ENCODE measurements at places on chromosomes 11 and 22.

DNA sequence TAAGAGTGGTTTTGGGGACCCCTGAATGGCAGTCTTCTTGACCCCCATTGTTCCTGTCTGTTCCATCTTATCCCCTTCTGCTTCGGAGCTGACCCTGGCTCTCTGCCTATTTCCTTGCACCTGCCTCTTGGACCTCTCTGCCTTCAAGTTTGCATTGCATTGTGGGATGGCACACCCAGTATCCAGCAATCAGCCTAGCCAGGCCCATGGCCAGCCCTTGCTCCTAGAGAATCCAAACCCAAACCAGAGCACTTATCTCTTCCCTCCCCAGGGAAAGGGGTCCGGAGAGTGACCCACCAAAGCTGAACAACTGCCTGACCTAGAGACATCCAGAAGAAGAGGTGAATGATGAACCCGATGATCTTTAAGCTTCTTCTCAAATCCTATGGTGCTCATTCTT is 607.3 kb upstream of the CADM1 start:
- no peak for DNase-seq

GRCh38 chr22:43197271-43197941 is 10.5 kb upstream of the TTLL12 start:
- peak; percentile 28 for DNase-seq

- no peak for DNase-seq
These were observed 43.1 kb downstream of the CHST1 start for GRCh38 chr11:45622283-45622682.

GRCh38 chr11:12094872-12095800 is 15.3 kb upstream of the MICAL2 start:
- DNase-seq, result no peak

DNA sequence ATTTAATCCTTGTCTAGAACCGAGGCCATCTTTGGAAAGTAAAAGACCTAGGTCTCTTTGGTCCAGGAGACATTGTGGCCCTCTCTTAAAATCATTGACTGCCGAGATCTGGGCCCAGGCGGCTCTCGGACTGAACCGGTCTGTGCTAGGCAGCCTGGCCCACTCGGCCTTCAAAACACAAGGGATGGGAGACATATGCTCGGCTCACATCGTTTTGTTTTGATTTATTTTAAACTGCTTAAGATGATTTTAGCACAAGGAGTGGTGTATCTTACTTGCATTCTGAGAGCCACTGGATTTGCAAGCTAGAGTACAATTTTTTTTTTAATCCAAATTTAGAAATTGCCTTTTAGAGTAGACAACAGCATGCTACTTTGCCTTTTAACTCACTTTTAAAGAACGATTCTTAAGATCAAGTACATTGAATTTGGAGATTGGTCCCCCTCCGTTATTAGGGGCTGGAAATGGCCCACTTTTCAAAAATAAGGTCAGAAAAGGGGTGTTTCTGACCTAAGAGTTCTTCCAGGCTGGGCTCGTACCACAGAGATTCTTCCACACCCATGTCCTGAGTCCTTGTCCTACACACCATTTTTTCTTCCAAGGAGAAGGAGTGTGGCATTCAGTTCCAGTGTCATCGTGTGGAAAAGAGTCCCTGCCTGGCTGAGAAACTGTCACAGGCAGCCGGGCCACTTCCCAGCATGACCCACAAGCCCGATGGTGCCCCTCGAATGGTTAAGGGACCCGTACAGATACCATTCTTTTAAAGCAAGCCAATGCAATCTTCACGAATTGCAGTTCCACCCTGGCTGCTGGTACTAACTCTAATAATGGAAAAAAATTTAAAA is 80.5 kb upstream of the WNT7B start:
- DNase-seq, result no peak

GRCh38 chr11:60777106-60777505 is 8.0 kb upstream of the MS4A10 start:
- DNase-seq, result no peak

DNA sequence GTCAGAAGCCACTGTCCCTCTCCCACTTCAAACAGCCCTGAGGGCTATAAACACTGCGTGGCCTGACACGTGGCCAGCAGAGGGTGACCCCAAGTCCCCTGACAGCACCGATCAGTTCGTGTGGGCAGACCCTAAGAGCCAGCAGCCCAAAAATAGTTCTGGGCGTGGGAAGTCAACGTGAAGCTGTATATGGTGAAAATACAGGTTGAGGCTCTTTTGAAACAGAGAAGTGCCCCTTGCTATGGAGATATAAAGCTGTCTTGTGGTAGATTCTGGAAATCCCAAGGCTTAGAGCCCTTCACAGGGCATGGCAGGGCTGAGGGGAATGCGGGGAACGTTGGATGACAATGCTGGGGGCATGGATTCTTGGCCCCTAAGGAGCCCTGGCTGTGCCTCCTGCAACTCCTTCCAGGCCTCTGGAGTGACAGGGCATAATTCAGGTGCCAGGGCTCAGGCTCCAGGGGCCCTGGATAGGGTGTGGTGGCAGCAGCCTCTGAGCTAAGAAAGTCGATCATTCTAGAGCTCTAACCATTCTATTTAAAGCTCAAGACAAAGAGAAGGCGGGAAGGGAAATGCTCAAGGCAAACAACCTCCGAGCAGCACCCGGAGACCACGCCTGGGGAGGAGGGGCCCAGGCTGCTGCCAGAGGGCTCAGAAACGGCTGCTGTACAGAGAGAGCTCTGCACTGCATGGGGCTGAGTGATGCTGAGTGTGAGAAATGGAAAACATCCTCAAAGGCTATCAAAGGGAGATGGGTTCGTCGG is 60.4 kb upstream of the CD5 start:
- DNase-seq, result peak; percentile 30

- DNase-seq, result peak; percentile 37
These were observed 5.5 kb upstream of the DNAL4 start for GRCh38 chr22:38799265-38800002.

DNA sequence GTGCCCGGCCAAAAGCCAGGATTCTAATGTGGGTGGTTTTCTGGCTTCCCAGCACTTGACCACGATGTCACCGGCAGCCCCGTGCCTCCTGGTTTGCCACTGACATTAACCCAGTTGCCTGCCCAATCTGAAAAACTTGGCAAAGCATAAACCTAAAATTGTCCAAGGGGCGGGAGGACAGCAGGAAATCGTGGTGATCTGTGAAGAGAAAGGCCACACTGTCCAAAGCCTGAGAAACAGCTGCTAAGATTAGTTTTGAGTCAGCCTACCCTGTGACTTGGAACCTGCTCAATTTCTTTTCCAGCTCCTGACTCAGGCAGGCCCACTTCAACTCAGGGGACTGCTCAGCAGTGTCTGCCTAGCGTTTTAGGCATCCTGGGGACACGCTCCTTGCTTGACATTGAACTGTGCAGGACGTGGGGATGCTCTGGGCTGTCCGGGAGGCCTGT is 8.2 kb upstream of the F2 start:
- DNase-seq, result peak; percentile 88

DNA sequence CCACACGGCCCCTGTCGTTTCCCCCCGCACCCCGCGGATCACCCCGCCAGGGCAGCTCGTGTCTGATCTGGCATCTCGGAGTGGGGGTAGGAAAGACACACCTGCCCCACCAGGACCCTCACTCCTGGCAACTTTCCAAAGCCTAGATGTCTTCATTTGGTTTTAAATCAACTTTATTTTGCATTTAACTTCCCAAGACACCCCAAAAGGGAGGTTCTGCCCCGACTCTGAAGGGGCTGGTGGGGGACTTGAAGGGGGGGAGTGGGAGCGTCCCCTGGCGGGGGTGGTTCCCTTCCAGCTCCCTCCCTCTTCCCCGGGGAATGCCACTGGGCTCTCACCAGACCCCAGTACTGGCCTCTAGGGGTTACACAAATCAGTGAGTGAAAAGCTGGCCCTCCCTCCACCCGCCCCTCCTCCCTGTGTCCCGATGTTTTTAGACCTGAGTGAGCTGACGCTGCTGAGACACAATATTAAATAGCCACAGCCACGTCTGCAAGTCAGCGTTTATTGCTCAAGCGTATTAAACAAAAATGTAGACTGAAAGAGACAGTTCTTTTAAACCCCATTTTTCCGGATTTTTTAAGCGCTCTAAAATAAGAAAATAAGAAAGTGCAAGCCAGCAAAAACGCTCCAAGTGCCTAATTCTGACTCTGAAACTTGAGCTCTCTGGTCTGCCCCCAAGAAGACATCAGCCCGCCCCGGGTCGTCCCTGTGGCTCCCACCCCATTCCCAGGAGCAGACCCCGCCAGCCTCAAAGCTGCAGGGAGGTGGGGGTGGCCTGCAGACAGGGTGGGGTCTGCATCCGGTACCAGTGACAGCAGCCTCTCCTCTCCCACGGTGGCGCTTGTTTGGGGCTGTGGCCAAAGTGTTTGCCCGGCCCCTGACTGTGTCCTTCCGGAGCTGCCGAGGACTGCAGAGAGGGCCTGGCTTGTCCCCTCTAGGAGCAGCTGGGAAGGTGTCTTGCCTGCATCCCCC is 1.1 kb upstream of the TTLL8 start:
- DNase-seq, result peak; percentile 28

DNA sequence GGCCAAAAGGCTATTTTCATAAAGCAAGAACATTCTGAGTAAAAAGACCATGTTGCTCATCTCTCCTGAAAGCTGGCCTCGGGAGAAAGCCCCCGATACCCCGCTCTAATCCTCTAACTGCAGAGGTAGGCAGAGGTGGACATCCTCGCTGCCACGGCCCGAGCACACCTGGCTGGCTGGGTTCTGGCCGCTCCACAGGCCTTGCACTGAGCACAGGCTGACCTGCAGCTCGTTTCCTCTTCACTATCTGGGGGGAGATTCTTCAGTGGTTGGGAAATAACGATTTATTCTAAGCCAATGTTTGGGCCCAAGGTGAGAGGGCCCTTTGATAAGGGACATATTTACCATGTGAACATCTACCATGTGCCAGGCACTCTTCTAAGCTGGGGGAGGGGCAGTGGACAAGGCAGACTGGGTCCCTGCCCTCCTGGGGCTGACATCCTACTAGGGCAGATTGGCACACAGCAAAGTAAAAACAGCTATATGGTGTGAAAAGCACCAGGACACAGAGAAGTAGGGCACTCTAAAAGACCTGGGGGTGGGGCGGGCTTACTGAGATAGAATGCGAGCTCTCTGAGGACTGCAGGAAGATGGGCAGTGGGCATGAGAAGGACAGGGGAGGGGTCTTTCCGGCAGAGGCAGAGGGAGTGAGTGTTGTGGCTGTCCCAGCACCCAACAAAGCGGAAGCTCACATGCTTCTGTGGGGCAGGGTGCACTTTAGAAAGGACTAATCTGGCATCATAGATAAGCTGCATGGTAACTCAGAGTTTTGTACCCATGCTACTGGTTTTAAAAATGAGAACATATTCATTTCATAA is 65.5 kb upstream of the ARFGAP3 start:
- DNase-seq, result no peak

DNA sequence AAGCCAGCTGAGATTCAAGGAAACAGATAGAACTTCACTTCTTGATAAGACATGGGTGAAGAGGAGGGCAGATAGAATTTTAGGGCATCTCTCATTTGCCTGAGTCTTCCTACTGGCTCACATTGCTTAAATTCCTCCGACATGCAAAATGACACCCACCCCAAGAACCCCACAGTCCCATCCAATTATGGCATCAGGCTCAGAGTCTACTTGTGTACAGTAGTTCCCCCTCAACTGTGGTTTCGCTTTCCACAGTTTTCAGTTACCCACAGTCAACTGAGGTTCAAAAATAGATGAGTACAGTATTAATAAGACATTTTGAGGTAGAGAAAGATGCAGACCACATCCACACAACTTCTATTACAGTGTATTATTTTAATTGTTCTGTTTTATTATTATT is 99.8 kb downstream of the TTC17 start:
- DNase-seq, result no peak

DNA sequence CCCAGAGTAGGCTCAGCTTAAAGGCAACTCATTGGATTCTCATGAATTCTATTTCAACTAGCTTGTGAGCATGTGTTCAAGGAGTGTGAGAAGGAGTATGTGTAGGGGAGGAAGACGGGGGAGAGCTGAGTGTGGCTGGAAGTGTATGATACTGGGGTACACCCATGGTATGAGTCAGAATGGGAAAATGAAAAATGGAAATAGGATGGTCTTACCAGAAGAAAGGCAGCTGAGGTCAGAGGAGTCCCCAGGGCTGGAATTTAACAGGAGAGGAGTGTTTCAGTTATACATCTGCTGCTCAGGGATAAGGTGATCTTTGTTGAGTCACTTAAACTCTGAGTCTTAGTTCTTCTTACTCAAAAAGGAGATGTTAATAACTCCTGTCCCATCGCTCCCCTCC is 6.7 kb upstream of the ADAMTS15 start:
- peak; percentile 29 for DNase-seq

DNA sequence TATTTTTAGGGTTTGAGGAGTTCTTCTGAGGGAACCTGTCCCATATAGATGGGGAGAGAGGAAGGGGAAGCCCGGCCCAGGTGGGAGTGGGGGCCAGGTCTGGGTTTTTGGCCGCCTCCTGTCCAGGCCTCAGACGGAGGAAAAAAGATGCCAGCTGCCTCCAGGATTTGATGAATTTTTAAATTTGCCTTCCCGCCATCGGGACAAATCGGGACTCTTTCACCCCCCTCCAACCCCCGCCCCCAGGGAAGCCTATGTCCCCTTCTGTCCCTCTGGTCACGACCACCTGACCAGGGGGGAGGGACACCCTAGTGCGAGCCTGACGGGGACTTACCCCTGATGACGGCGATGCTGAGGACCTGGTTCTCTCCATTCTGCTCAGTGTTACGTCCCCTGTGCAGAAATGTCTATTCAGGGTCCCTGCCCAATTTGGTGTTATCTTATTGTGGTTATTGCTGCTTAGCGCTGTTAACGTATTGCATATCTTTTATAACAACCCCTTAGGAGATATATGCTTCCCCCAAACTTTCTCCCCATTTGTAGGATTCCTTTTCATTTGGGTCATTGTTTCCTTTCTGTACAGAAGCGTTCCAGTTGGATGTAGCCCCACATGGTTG is 115.9 kb upstream of the GRK3 start:
- DNase-seq, result peak; percentile 13

GRCh38 chr22:30212363-30212995 is 34.1 kb downstream of the LIF start:
- peak; percentile 75 for DNase-seq

GRCh38 chr11:12731841-12732336 is 57.7 kb downstream of the TEAD1 start:
- DNase-seq, result peak; percentile 31

DNA sequence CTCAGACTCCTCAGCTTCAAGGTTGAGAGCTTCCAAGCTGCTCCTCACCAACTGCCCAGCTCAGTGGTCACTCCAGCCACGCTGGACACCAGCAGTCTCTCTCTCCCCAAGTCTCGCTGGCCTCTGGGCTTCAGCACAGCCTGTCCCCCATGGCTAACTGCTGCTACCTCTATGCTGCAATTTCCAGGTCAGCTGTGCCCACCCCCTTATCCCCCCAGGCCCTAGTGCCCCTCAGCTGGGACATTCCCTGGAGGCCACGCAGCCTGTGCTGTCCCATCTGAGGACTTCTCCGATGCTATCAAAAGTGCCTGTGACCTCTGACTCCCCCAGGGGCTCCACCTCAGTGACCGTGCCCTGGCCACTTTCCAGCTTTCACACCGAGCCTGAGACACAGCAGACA is 37.5 kb upstream of the PHF21B start:
- DNase-seq, result no peak
